ENCODE measurements at places on chromosomes 2 and 18.

- DNase-seq = no peak
These were observed 93.4 kb downstream of the PPP1R1C start for GRCh38 chr2:182078988-182079602.

- peak; percentile 27 for DNase-seq
These were observed 137.5 kb downstream of the TPO start for GRCh38 chr2:1550658-1551316.

GRCh38 chr2:145815933-145816332 is 1296.0 kb upstream of the ZEB2 start:
- DNase-seq = peak; percentile 26

- DNase-seq = peak; percentile 38
These were observed 785 bp downstream of the CLASP1 start for GRCh38 chr2:121648206-121649148.

GRCh38 chr18:76613053-76613754 is 118.2 kb upstream of the ZNF516 start:
- DNase-seq = no peak

- DNase-seq = no peak
These were observed 144.1 kb downstream of the EVA1A start for GRCh38 chr2:75416420-75417342.

DNA sequence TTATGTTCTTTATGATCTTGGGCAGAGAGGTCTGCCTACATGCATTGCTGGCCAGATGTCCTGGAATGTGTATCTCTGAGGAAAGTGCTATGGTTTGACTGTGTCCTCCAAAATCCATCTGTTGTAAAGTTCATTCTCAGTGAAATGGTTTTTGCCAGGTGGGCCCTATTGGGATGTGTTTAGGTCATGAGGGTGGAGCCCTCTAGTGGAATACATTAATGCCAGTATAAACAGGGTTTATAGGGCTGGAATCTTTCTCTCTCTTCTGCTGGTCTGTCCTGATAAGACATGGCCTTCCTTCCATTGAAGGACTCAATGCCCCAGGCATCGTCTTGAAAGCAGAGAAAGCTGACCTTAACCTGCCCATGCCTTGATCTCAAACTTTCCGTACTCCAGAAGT is 258.5 kb downstream of the RPIA start:
- DNase-seq = no peak

DNA sequence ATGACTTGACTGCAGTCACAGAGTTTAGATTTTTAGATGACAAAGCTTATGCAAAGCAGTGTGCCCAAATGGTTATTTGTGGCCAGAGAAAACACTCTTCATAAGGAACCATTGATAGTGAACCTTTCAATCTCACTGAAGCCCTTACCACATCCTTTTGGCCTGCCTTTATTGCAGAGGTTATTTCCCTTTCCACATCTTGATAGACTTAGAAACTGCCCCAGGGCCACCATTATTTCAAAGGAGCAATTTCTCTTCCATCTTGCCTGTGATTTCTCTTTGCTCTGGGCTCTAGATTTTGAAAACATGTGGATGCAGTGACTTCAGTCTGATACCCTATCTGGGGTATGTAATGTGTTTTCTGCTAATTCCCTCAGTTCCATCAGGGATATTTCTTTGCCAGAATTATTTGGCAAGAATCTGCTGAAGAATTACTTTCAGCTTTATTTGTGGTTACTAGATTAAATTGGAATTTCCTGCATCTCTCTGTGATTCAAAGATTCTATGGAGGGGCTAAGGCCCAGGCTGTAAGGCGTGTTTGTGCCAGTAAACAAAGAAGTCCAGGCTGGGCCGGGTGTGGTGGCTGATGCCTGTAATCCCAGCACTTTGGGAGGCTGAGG is 51.0 kb downstream of the MOGAT1 start:
- DNase-seq = peak; percentile 84

DNA sequence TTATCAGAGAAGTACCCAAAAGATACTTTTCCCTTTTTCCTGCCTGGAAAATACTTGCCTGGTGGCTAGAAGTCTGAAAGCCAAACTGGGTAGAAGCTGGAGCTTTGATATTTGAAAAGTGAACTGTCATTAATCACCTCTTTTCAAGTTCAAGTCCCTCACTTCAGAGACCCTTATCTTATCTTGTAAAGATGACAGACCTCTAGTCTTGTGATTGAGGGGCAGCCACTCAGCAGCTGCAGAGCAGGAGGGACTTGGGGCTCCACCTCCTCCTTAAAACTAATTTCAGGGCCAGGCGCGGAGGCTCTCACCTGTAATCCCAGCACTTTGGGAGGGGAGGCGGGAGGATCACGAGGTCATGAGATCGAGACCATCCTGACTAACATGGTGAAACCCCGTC is 64.2 kb upstream of the CDCA7 start:
- no peak for DNase-seq

GRCh38 chr18:55300421-55300935 is 287.5 kb downstream of the TCF4 start:
- peak; percentile 87 for DNase-seq

- no peak for DNase-seq
These were observed 1.9 kb downstream of the TFPI start for GRCh38 chr2:187552381-187552780.

- no peak for DNase-seq
These were observed 5.1 kb upstream of the MBD2 start for GRCh38 chr18:54229421-54230059.

DNA sequence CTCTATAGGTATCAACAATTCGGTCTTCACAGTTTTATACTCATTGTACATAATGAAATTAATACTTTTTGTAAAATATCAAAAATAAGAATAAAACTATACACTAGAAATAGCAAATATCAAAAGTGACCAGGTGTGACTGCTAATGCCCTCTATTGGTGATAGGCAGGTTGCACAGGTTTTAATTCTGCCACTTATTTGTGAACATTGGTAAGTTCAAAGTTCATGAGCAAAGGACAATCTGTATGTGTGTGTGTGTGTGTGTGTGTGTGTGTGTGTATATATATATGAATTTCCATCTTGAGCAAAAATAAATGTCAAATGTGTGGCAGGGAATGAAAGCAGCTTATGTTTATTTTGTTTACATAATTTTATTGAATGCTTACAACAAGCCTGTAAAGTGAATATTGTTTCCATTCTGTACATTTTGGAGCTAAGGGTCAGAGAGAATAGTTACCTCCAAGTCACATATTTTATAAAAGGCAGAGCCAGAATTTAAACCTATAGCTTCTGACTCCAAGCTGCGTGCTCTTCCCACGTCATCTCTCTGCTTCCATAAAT is 537.4 kb downstream of the CPS1 start:
- no peak for DNase-seq

DNA sequence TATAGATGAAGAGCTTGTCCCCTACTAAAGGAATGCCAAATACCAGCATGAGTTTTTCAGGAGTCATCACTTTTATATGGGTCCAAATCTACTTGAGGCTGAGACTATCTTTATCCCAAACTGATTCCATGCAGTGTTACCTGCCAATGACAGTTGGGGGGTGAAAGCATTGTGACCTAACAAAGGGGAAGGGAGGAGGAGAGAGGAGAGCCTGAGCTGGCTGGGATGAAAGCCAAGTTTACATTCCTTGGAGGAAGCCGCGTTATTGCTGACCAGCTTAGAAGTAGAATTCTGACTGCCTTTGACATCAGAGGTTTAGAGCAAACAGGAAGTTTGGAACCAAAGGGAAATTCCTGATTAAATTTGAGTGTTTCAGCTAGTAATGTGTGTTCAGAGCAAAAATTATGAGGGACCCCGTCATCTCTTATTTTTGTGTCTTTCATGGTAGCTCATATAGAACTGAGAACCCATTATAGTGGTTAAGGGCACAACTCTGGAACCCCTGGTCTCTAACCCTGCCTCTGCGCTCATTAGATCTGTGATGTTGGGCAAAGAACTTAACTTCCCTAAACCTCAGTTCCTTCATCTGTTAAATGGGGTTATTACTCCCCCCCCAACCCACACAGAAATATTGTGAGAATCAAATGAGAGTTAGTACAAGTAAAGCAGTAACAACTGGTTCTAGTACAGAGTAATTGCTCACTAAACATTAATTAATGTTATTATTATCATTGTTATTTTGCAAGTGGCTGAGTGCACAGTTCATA is 199.3 kb upstream of the EPAS1 start:
- DNase-seq = peak; percentile 96

GRCh38 chr2:191220671-191221070 is 24.5 kb upstream of the MYO1B start:
- DNase-seq = no peak

- no peak for DNase-seq
These were observed 24.6 kb upstream of the SALL3 start for GRCh38 chr18:78955051-78955450.

DNA sequence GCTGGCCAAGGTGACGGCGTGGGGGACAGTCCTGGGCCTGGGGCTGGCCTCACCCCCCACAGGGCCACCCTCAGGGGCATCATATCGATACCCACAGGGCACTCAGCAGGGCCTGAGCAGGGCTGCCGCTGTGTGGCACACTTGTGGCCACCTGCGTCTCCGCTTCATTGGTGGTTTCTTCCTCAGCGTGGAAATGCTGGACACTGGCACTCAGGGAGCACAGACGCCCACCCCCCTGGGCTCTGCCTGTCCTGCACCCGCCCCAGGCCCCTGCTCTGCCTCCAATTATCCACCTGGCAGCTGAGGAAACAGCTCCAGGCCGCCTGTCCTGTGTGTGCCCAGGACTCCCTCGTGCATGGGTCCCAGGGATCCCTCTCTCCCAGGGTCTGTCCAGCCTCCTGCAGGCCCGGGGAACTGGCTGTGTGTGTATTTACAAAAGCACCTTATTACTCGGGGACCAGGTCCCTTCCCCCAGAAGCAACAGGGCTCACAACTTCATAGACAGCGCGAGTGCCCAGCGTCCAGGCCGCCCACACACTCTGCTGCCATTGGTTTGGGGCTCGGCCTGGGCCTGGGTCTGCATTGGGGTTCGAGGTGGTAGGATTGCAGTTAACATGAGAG is 13.1 kb downstream of the CROCC2 start:
- DNase-seq = no peak

- peak; percentile 21 for DNase-seq
These were observed 148.7 kb upstream of the SLC1A4 start for GRCh38 chr2:64840426-64840881.

DNA sequence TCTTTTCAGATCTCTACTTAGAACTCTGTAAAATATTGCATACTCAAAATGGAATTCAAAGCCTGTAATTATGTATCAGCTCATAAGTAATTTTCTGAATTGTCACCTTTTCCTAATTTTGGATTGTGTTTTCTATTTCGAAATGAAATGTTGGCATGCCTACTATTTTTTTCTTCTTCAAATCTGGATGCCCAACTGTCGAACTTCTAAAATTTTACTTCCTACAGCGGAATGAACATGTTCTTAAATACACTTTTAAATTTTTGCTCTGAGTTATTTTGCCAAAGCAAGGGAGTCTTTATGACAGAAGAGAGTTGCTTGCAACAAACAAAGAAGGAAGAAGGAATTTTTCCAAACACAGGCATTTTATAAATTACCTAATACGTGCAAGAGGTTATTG is 336.0 kb downstream of the ADCYAP1 start:
- DNase-seq = no peak

DNA sequence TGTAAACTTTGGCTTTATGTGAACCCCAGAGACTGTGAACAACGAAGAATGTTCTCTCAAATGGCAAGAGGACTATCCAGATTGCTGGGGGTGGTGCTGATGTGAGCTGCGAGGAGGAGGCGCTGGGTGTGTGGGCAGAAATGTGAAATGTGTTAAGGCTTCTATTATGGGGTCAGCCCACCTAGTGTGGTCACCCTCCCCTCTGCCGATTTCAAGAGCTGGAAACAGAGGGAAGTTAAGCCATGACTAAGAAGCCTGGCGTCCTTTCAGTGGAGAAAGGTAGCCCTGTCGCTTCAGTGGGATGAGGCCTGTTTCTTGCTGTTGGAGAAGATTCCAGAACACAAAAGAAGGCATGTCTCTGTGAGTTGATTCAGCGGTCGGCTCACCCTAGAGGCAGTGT is 89.0 kb upstream of the KCTD1 start:
- no peak for DNase-seq

GRCh38 chr2:238240757-238241711 is 1.2 kb upstream of the HES6 start:
- DNase-seq = no peak

DNA sequence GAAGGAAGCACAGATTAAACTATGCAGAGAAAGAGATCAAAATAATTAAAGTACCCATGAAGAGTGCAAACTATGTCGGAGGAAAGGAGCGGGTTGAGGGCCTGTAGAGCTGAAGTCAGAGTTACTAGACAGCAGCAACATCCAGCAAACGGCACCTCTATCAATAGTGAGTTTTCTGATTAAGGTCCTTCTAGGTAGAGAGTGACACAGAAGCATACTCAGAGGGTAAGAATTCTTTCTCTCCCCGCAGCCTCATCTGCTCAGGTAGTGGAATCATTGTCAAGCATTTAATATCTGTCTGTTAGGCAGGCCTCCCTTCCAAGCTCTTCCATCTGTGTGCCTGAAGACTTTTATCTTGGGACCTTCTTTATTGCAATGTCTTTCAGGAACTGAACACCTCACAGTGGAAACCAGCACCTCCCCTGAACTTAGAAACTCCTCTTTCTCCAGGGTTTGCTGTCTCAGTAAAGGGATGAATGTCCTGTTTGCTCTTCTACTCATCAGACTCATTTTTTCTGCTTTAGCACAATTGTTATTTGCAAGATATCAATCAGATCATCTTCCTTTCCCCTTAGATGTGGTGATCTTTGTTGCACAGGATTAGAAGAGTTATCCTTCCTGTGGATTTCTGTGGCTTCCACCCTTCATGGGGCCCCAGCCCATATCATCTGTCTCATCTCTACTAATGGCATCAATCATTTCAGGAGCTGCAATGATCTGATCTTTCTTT is 28.8 kb downstream of the SP140 start:
- DNase-seq = no peak

GRCh38 chr2:225464346-225465025 is 65.0 kb downstream of the NYAP2 start:
- DNase-seq = no peak
